ENCODE measurements at places on chromosomes 1 and 21.

DNA sequence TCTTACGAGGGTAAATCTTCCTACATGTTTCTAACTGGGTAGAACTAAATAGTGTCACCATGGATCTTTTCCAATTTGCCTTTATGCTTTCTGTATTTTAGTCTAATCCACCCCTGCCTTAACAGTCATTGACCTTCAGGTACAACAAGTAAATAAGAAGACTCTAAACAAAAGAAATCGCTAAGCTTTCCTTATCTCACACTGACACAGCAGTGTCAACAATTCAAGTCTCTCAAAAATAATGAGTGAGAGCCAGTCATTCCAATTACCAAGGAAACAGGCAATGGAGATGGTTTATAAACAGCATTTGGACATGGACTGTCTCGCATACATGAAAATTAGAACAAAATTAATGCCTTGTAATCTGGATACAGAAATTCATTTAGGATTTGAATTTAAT lies 365.8 kb downstream of the VAV3 start:
- no peak for DNase-seq

DNA sequence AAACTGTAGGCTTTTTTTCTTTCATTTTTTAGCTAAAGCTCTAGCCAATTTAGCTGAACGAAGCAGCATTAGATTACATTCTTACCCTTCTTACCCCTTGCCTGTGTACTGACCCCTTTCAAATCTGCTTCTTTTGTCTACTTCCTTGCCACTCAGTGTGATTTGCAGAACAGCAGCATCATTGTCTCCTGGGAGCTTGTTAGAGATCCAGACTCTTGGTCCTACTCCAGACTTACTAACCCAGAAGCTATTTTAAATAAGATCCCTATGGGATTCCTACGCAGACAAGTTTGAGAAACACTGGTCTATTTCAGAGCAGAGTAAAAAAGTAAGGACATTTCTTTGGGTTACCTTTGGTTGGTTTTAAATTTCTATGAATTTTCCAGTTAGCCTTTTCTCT lies 13.8 kb downstream of the LRRC39 start:
- DNase-seq: no peak

DNA sequence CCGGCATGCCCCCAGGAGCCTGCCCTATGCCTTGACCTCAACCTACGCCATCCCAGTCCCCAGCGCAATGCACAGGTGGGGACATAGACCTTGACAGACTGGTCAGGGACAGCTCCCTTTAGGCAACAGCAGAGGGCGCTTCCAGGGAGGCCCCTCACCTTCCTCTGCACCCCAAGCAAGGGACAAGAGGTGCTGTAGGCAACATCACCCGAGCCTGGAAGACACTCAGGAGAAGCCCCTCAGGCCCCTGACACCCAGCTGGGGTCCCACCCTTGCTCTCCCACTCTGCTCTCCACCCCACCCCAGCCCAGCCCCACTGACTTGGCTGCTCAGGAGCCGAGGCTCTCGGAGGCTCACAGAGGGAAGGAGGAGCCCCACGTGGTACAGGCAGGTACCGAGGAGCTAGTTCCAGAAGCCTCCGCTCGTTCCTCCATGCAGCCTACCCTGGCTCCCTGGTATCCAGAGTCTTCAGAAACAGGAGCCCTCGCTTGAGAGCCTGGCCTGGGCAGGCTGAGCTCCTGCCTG lies 2.4 kb upstream of the WNT3A start:
- DNase-seq: no peak

- no peak for DNase-seq
These were observed 1528.6 kb upstream of the TPTE start for GRCh38 chr21:8992731-8993174.

DNA sequence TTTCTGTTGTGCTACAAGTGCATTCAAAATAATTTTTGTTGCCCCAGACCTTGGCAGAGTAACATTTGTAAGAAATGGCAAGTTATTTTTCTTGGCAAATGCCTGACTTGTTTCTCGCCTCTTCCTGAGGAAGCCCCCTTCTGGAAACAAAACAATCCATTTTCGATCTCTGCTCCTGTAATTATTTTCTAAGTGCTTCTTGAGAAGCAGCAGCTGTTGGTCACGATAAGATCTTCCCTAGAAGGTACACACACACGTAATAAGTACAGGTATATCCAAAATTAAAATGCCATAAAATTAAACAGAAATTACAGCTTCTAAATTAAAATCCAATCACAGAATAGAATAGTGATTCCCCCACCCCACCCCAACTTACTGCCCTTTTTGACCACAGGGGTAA lies 47.3 kb downstream of the LPGAT1 start:
- no peak for DNase-seq

DNA sequence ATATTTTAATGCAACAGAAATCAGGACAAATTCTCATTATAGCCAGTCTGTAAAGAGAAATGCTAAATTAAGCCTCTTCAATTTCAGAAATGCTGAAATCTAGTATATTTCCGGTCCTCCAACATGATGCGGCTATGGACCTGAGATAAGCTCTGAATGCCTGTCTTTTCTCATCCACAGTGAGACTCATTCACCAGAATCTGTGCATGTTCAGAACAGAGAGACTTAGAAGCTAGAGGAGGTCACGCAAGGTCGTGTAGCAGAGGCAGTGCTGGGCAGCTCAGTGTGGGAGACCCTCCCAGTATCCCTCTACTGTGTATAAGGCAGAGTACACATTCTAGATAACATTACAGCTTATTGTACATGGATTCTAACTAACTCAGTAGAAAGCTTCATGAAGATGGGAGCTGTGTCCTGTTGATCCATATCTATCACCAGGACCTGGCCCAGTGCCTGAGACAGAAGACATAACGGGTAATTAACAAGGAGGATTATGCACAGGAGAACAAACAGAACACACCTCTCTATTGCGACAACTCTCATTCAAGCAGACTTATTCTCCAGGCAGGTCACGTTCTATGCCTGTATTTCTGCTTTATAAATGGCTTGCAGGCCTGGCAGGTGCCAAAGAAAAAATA lies 97.0 kb upstream of the COA6 start:
- no peak for DNase-seq

- no peak for DNase-seq
These were observed 91.9 kb downstream of the TSEN15 start for GRCh38 chr1:184143449-184143848.

GRCh38 chr1:228006034-228006785 lies 588 bp upstream of the WNT3A start:
- no peak for DNase-seq

- no peak for DNase-seq
These were observed 4.4 kb downstream of the PCAT6 start for GRCh38 chr1:202815120-202815519.

GRCh38 chr21:14862794-14863720 lies 201.7 kb downstream of the NRIP1 start:
- DNase-seq: no peak

GRCh38 chr1:30042438-30043147 lies 680.8 kb downstream of the MATN1 start:
- DNase-seq: no peak

GRCh38 chr1:149936992-149937705 lies 470 bp upstream of the MTMR11 start:
- no peak for DNase-seq

Measured in activated T-helper 1 cell treated with anti-CD3 and anti-CD28 coated beads, Interleukin-2, amount 50 U/mL, for 16 hours (primary cell).